Daoy (cell line): ENCODE measurements at places on chromosomes 11 and 22.
A peak's percentile ranks its signal among the peaks of the same experiment; 100 is the strongest.

DNA sequence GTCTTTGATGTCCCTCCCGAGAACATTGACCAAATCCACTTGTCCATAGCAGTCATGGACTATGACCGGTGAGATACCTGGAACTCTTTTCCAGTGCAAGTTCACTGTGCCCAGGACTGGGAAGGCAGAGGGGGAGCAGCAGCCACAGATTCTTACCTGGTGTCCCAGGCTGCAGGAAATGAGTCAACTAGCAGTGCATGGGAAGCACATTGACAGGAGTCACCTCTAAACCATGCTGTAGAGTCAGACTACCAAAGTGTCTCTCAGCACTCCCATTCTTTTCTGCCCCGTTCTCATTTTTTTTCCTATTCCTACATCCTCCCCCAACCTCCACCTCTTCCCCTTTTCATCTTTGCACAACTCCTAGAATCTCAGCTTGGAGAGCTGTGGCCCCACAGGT lies 67.2 kb upstream of the OLFML1 start:
- peak; percentile 87 for DNase-seq

DNA sequence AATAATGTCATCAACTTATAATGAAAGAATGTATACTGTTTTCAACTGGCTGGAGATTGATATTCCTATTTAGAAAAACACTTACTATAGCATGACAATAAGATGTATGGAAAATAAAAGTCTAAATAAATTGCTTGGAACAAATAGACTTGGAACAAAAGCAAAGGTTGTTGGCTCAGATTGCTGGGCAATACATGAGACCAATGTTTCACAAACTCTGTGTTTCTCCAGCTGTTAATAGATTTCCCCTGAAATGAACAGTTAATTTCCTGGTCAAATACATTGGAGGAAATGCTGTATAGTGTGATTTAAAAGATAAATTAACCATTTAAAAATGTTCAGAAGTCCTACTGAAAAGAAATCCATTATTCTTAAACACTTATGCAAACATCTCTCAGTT lies 40.1 kb upstream of the CTSC start:
- no peak for DNase-seq

DNA sequence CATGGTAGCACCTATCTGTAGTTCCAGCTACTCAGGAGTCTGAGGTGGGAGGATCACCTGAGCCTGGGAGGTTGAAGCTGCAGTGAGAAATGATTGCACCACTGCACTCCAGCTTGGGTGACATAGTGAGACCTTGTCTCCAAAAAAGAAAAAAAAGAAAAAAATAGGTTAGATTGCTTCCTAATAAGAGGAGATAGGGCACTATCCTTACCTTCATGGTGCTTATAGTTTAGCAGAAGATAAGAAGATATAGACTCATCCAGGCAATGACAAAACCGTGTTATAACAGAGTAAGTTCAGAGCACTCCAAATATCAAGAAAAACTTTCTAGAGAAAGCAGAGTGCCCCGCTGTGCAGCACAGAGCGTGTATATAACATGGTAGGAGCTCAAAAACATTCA lies 42.1 kb downstream of the RRP8 start:
- DNase-seq: no peak

DNA sequence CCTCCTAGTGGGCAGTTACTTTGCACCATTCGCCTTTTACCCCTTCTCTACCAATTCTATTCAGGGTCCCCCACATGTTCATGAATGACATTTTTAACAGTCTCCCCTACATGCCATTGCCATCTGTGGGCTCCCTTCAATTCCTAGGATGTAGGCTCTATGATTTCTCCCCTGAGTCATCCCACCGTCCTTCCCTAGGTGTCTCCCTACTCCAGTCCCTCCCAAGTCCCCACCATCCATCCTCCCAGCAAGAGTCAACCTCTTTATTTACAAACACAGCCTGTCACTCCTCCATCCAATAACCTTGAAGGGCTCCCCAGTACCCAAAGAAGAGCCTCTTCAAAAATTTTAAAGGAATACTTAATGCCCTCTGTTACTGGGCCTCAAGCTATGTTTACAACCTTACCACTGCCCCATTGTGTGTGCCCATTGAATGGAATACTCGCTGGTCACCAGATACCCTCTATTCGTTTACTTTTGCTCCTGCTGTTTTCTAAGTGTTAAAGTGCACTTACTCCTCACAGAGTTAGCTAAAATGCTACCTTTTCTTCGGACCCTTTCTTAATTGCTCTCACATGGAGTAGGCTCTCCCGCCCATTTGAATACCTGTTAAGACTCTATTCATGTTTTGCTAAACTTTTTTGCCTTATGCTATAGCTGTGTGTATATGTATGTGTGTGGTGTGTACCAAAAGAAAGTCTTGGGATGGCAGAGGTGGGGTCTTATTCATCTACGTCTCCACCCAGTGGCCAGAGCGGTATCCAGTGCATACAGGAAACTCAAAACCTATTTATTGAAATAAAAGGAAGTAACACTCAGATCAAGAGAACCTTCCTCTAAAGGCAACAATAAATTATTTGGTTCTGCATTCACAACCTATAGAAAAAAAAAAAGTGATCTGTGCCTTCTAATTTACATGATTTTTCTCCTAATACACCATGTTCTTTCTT lies 235.8 kb upstream of the CCDC90B start:
- DNase-seq: peak; percentile 16

- peak; percentile 29 for DNase-seq
These were observed 55.3 kb downstream of the NFAM1 start for GRCh38 chr22:42376711-42377554.

- DNase-seq: no peak
These were observed 10.4 kb upstream of the LINC01488 start for GRCh38 chr11:69470793-69471728.

GRCh38 chr22:19809741-19810140 lies 44.9 kb downstream of the GNB1L start:
- no peak for DNase-seq

DNA sequence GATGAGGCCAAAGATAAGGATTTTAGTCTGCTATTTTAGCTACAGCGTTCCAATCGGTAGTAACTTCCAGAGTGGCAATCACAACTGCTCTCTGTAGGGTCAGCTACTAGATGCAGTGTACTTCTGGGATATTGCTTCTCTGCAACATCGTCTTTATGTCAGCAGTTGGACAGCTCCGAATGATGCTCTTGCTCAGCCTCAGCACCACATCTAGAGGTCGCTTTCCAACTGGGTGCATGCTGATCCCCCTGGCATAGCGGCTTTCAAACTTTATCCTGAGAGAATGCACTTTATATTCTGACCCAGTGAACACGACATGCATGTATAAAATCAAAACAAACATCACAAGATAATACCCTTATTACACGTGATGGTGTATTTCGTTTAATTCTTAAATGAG lies 219.6 kb downstream of the C11orf87 start:
- DNase-seq: no peak

DNA sequence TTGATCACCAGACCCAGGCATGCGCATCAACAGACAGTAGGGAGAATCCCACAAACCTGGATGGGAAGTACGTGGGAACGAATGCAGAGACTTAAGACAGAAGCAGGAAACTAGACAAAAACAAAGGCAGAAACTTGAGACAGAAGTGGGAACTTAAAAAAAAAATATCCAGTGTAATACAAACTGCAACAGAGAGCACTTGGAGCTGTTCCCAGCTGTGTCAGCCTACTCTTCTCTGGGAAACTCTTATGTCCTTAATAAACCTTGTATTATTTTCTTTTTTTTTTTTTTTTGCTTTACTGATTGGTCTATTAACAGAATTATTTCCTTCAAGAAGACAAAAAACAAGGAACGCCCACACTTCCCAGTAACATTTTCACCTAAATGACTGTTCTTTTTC lies 1818.1 kb upstream of the RAG2 start:
- no peak for DNase-seq

DNA sequence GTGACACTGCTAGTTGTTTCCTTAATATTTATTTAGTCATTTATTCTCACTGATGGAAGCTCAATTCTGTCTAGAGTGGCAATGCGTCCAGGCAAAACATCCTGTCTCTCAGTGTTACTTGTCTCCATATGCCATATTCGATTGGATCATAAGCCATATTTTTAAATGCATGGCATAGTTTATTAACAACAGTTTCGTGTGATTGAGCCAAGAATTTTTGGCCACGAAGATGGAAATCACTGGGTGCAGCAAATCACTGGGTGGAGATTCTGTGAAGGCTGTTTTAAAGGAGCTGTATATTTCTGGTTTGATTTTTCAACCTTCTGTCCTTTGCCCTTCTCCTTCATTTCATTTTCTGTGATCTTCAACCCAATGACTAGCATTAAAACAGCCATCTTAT lies 205.2 kb downstream of the JRKL start:
- DNase-seq: no peak

GRCh38 chr11:71197096-71197495 lies 55.3 kb downstream of the SHANK2 start:
- no peak for DNase-seq

DNA sequence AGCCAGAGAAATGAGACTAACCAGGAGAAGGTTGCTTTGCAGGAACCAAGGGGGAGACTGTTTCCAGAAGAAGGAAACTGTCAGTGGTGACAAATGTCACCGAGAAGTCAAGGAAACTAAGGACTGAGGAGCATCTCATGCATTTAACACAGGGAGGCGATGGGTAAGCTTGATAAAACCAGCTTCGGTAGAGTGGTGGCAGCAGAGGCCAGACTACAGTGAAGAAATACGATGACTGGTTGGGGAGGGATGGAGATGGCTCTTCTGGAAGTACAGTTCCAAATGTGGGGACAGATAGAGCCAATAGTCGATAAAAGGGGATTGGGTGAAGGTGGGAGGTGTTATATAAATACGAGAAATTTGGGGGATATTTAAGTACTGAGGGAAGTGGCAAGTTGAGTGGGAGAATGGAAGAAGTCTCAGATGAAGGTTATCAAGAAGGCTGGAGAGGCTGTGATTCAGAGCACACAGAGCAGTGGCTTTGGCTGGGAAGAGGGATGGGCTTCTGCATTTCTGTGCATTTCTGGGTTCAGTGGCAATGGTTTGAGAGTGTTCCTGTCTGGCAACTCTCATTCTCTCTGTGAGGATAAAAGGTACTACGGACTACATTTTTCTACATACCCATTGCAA lies 29.2 kb downstream of the SC5D start:
- peak; percentile 19 for DNase-seq

GRCh38 chr11:37811349-37811748 lies 1213.3 kb upstream of the RAG2 start:
- DNase-seq: no peak

DNA sequence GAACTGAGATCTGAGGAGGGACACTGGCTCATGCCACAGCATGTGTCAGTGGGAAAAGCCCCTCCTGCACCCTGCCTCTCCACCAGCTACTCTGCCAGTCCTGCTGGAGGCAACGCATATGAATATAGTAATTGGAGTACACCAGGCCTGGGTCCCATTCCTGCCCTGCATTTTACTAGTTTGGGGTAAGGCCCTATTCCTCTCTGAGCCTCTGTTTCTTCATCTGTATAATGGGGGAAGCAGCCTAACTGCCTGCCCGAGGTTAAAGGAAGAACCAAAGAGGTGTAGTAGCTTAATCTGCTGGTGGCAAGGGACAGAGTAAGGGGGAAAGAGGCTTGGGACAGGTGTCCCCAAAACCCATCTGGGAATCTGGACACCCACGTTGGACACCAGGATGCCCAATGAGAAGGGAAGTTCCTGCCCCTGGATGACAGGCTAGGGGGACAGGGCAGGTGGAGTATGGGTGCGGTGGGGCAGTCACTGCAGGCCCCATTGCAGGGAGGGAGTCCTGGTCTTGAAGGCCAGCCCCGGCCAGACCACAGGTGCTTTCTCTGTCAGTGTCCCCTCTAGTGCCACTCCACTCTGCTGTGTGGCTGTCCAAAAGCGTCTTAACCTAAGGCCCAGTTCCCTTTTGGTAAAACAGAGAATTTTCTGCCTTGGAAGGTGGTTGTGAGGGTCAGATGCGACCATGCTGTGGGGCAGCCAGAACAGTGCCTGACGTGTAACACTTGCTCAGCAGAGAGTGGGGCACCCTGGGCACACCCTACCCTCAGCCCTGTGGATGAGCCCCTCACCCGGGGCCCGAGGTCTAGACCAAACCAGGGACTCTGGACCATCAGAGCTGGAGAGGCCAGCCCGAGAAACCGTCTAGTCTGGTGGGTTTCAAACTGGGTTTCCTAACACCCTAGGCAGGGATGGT lies 11.5 kb downstream of the TSKU start:
- DNase-seq: no peak

DNA sequence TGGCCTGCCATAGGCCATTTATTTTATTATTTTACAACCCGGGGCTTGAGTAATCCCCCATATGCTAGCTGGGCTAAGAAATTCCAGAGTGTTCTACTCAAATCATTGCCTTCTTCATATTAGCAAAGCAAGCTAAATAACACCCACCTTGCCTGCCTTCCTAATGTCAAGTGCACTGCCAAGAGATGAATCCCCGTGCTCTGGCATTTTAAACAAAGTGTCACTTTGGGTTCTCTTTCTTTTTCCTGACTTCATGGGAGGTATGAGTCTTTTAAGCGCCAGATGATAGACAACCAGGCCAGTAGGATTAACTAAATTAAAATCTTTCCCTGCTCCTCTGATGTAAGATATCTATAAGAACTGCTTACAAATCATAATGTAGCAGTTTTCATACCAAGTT lies 4.5 kb downstream of the MPPED2 start:
- DNase-seq: no peak

- DNase-seq: no peak
These were observed 10.3 kb downstream of the CDC42BPG start for GRCh38 chr11:64834031-64834722.

DNA sequence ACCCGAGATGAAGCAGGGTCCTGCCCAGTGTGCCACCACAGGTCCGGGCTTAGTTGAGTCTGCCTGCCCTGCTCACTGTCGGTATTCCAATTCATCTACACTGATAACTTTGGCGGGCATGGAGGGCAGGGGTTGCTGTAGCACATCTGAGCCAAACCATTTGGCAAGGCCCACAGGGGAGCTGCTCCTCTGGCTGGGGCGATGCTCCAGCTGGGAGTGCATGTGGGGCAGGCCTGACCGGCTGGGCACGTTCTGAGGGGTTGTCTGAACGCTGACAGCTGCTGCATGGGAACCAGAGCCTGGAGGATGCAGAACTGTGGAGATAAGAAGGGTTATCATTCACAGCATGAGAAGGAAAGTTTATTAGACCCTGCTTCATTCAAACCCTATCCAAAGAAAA lies 40.4 kb downstream of the DRG1 start:
- peak; percentile 2 for DNase-seq

GRCh38 chr11:46529095-46529905 lies 64.5 kb downstream of the AMBRA1 start:
- peak; percentile 50 for DNase-seq

DNA sequence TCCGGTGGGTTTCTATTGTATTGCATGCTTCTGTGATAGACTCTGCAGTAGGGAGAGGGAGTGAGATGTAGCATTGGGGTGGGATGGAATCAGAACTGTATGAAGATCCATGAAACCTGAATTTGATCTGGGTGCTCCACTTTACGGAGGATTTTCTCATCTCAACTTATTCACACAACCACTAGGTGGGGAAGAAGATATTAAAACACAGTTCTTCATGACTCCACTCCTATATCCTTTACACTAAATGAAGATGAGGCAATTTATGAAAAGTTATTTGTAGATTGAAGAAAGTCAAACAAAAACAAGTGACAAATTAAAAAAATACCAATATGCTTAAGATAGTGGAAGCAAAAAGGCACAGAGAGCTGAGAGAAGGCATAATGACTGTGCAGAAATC lies 92.6 kb upstream of the PDGFD start:
- no peak for DNase-seq

GRCh38 chr22:44473580-44473979 lies 24.5 kb downstream of the RTL6 start:
- no peak for DNase-seq
